ENCODE measurements at places on chromosomes 2 and 18.

- DNase-seq, result no peak
- H3K4me1 ChIP-seq, result no peaks in the 10 kb centered on the region
- peak overlapping the region; percentile 35 for H3K27ac ChIP-seq
Observed at GRCh38 chr2:43239981-43240765, 13.8 kb upstream of the ZFP36L2 start.

DNA sequence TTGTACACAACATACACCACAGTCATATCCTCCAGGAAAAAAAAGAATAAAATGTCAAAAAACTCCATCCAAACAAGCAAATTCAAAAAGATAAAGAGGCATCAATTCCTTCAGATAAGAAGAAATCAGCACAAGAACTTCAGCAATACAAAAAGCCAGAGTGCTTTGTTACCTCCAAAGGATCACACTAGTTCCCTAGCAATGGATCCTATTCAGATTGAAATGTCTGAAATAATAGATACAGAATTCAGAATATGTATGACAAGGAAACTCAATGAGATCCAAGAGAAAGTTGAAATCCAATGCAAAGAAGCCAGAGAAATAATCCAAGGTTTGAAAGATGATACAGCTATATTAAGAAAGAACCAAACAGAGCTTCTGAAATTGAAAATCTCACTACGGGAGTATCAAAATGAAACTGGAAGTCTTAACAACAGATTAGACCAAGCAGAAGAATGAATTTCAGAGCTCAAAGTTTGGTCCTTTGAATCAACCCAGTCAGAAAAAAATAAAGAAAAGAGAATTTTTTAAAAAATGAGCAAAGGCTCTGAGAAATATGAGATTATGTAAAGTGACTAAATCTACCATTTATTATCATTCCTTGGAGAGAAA, 80.6 kb downstream of the TRABD2A start:
- H3K27ac ChIP-seq, result no peak overlapping the region
- no peak for DNase-seq
- no peaks in the 10 kb centered on the region for H3K27me3 ChIP-seq
- H3K4me1 ChIP-seq, result peaks cover 2% of the 10 kb centered on the region

GRCh38 chr2:54726940-54727339, 3.5 kb downstream of the EML6 start:
- no peaks in the 10 kb centered on the region for H3K27me3 ChIP-seq
- H3K4me1 ChIP-seq, result peaks cover 17% of the 10 kb centered on the region
- DNase-seq, result no peak
- no peaks in the 10 kb centered on the region for H3K36me3 ChIP-seq

- no peak for DNase-seq
- no peak overlapping the region for H3K27ac ChIP-seq
- H3K4me3 ChIP-seq, result no peak overlapping the region
- peaks cover 8% of the 10 kb centered on the region for H3K4me1 ChIP-seq
- H3K36me3 ChIP-seq, result no peaks in the 10 kb centered on the region
- no peaks in the 10 kb centered on the region for H3K27me3 ChIP-seq
Observed at GRCh38 chr2:240472078-240472790, 36.8 kb downstream of the GPC1 start.
